ENCODE measurements at places on chromosomes 2 and 18.
A peak's percentile ranks its signal among the peaks of the same experiment; 100 is the strongest.

DNA sequence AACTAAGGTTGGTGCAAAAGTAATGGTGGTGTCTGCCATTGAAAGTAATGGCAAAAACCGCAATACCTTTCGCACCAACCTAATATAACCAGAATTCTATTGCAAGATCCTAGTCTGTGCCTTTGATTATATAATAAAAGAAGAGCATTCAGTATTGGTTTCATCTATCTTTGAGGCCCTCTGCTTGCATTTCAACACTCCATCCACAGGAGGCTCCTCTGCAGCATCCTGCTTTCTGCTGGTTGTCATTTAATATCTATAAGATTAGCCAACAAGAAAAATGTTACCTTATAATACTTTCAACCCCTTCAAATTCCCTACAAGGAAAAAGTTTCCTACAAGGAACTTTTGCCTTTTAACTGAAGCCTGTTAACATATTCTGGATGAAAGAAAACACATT is 139.2 kb downstream of the CDCA7 start:
- DNase-seq = no peak

DNA sequence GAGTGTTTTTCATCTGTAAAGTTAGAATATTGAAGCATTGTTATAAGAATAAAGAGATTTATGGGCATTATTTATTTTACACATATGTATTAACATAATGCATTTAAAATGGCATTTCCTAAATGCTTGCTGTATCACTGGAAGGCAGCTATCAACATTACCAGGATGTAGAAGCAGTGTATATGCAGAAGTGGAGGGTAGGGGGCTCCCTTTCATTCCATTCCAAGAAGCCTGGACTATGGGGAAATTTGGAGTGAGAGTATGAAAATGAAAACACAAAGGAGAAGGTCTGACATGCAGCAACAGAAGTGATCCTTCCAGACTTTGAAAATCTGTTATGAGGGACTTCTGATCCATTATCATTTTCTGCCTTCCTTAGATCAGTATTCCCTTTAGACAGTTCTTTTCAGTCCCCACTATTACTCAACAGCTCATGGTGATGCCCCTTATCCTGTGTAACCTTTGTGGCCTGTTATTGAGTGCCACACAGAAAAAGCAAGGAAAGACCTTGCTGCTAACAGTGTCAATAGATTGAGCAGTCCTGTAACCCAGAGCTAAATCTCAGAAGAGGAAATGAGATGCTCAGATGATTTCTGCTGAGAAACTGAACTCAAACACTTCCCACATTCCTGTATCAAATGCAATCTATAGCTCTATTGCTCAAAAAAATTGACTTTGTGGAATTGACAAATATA is 216.6 kb downstream of the HNMT start:
- DNase-seq = peak; percentile 7

DNA sequence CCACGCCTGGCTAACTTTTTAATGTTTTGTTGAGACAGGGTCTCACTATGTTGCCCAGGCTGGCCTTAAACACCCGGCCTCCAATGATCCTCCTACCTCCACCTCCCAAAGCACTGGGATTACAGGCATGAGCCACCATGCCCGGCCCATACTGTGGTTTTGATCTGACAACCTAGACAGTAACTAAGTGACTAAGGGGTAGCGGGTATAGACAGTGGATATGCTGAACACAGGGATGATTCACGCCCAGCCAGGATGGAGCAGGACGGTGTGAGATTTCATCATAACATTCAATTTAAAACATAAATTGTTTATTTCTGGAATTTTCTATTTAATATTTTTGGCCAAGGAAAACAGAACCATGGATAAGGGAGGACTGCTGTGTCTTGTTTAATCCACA is 36.0 kb upstream of the YPEL5 start:
- no peak for DNase-seq

DNA sequence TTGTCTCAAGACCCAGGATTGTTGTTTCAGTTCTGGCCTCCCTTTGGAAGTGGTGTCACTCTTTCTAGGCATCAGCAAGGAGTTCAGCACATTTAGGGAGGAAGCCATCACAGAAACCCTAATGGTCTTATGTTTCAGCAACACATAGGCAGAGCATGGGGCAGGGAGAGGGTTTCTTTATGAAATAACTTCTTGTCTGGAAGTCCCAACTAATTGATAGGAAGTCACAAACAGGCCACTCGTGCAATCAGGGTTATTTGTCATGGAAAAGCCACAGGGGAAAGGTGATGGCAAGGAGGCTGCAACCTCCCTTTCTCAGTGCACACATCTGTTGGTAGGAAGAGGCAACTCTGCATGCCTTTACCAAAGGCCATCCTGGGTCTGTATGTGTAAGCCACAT is 103.0 kb downstream of the BCL11A start:
- DNase-seq = no peak

- no peak for DNase-seq
Observed at GRCh38 chr2:200296118-200296517, 10.4 kb upstream of the SPATS2L start.

DNA sequence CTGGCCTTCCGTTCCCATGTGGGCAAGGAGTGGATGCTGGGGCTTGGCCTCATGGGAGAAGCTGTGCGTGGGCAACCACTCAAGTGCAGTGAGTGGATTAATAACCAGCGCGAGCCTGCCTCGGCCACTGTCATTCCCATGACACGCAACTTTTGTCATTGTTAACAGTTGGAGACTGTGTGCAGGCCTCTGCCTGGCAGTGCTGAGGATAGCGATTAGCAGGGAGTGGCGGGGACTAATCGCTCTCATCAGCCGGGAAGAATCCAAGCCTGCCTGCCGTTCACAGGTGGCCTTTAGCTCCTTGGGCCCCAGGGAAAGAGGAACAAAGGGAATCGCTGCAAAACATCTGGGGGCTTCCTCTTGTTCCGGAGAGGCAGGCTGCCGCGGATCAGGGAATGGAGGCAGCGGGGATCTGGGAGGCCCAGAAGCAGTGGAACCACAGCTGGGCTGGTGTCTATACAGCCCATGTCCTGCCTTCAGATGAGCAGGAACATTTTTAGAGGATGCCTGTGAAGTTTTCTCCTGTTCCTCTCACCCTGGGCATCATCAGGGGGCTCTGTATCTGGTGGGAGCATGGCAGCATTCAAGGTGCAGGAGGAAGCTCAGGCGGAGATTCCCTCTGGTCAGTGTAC is 53.8 kb downstream of the CTIF start:
- no peak for DNase-seq

DNA sequence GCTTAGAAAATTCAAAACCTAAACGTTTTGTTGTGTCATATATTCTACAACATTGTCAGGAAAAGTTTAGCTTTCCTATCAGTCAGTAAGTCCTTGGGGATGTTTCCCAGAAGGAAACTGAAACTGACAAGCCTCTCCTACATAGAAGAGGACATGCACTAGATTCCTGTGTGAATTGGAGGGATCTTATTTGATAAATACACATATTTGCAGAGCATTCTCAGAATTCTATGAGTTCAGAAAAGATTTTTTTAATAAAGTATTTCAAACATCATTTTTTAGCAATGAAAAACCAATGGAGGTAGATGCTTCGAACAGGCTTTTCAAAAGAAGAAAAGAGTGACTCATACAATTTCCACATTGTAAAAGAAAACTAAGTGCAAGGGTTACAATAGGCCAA is 1706.7 kb downstream of the SUCLG1 start:
- DNase-seq = no peak

DNA sequence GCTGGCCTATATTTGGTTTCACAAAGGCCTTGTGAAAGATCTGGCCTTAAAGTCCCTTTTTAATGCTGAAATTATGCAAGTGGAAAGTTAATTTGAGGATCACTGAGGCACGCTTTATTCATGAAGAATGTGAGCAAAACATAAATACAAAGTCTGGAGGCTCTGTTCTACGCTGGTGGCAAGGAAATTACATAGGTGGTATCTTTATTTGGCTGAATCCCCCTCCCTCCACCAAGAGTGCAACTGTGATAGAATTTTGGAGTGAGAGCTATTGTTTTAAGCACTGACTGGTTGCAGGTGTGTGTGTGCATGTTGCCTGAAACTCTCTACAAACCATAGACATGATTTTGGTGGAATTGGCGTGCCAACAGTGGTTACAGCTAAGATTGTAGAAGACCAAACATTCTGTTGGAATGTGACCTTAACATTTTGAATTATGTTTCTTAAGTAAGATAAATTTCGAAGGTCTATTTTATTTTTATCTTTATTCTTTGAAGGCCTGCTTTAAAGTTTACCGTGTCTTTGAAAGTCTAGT is 114.3 kb downstream of the SPTBN1 start:
- no peak for DNase-seq

GRCh38 chr2:170509452-170510193 is 205.5 kb upstream of the SP5 start:
- no peak for DNase-seq

- no peak for DNase-seq
Observed at GRCh38 chr2:238231251-238231793, 8.5 kb downstream of the HES6 start.

Measured in ACHN (cell line).